ENCODE measurements at places on chromosomes 11 and 22. TPM values are rescaled to one million over a fixed set of nuclear protein-coding genes. Genes with fewer than 3 reads are reported as not detected.

DNA sequence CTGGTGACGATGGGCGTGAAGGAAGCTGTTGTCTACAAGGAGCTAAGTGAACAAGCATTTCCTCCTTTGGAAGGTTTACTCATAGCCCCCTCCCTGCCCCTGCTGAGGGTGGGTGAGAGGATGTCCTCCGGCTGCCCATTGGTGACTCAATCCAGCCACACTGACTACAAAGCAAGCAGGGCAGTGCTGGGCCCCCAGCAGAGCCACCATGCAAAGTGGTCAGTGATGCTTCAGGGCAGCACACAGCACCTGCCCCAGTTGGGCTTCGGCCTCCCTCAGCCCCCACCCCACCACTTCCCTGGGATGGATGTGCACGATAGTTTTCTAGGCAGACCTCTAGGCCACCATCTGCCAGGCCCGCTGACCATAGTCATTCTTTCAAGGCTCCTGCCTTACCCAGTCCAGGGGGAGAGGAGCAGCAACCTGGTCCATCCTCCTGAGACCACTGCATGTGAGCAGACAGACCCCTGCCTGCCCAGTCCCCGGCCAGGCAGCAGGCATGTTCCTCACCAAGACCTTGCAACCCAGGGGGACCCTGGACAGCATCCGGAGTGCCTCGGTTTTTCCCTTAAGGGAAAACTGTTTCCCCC is 125.1 kb downstream of the BCR start:
- peaks cover 7% of the 10 kb centered on the region for H3K36me3 ChIP-seq
- H3K4me3 ChIP-seq = no peak overlapping the region
- no peak overlapping the region for H3K27ac ChIP-seq
- no peaks in the 10 kb centered on the region for H3K27me3 ChIP-seq

- H3K27me3 ChIP-seq = peaks cover 16% of the 10 kb centered on the region
- no peaks in the 10 kb centered on the region for H3K36me3 ChIP-seq
- peaks cover 8% of the 10 kb centered on the region for H3K4me1 ChIP-seq
- H3K4me3 ChIP-seq = no peak overlapping the region
- no peak for DNase-seq
- no peak overlapping the region for H3K27ac ChIP-seq
These were observed 16.9 kb upstream of the TMEM135 start for GRCh38 chr11:87020764-87021365.

DNA sequence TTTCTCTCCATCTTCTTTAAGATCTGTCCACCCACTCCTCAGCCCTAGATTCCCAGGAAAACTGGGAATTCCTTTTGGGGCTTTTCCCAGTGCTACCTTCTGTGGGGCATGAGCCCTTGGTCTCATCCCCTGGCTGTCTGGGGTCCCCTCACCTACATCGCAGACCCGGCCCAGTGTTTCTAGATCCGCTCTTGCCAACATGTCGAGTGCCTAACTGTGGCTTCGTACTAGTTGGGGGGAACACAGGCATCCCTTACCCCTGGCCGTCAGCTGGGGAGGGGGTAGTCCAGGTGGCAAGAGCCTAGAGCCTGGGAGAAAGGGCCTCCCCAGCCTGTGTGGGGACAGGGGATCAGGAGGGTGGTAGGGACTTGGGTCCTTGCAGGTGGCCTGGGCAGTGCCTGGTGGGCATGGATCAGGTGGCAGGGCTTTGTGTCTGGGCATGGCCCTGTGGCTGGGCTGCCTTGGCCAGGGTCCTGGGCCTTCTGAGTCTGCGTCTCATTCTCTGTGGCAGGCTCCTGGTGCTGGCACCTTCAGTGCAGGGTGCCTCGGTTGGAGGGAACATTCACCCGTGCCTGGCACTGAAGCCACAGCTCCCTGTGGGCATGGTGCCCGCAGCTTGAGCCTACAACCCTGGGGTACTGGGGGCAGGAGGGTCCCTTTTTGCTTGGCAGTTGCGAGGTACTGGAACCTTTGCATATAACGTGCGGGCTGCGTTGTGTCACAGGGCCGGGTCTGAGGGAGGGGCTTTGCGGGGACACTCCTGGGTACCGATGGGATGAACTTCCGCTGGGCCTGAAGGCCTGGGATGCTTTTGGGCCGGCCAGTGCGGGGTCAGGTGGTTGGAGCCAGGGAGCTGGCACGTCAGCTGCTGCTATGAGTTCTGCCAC is 4.1 kb downstream of the KCNQ1 start:
- no peak for DNase-seq
- H3K4me1 ChIP-seq = peaks cover 13% of the 10 kb centered on the region
- no peaks in the 10 kb centered on the region for H3K36me3 ChIP-seq
- peaks cover 2% of the 10 kb centered on the region for H3K27me3 ChIP-seq
- H3K27ac ChIP-seq = no peak overlapping the region
- H3K4me3 ChIP-seq = peak overlapping the region; percentile 23

GRCh38 chr11:35237860-35238715 is 99.1 kb downstream of the CD44 start:
- peaks cover 15% of the 10 kb centered on the region for H3K36me3 ChIP-seq
- peaks cover 7% of the 10 kb centered on the region for H3K27me3 ChIP-seq
- H3K27ac ChIP-seq = no peak overlapping the region
- DNase-seq = peak; percentile 88

The B4GALNT4 gene
- 4.1 TPM for total RNA-seq

The DGAT2 gene
- total RNA-seq = 7.3 TPM

GRCh38 chr11:75792997-75793800 is 21.8 kb upstream of the UVRAG start:
- no peak overlapping the region for H3K4me3 ChIP-seq
- H3K36me3 ChIP-seq = no peaks in the 10 kb centered on the region
- DNase-seq = no peak
- H3K27ac ChIP-seq = no peak overlapping the region

The GGTLC3 gene
- not detected for total RNA-seq

DNA sequence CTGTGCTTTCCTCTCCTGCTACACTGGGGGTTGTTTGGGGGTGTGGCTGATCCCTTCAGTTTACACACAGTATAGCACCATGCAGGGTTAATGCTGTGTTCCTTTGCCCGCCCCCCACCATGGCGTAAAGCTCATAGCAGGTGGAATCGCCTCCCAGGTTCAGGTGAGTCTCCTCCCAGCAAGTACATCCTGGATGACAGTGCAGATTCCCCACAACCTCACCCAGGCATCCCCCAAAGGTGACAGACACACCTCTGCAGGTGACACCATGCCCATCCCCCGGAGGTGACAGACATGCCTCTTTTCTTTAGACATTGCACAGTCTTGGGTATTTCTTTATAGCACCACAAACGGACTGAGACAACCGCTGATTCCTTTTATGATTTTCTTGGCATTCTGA is 343.7 kb downstream of the BRD1 start:
- H3K36me3 ChIP-seq = no peaks in the 10 kb centered on the region
- no peaks in the 10 kb centered on the region for H3K4me1 ChIP-seq

The SPI1 gene
- not detected for total RNA-seq

DNA sequence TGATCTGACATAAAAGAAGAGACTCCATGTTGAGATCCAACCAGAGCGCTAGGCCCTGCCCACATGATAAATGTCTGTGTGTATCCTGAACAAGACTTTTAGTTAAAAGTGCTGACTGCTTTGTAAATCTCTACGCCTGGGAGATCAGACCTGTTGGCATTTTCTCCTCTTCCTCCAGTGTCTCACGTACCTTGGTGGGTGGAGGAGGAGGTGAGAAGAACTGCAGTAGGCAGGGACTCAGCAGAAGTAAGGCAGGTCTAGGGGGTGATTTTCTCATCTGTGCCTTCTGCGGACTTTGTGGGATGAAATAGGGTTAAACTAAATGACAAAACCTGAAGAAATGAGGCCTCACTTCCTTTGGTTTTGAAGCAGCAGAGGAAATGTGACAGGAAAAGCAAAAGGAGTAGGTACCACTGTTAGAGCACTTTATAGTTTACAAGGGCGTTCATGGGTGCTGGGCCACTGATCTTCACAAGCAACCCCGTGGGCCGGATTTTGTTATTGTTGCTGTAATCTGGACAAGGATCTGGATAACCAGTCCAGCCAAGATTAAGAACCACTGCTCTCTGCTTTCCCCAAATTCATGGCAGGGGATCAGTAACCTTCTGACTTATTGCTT is 36.7 kb upstream of the PLET1 start:
- H3K4me3 ChIP-seq = peak overlapping the region; percentile 65
- peaks cover 29% of the 10 kb centered on the region for H3K4me1 ChIP-seq
- peak; percentile 80 for DNase-seq
- peak overlapping the region; percentile 71 for H3K27ac ChIP-seq
- no peaks in the 10 kb centered on the region for H3K36me3 ChIP-seq

The CD3G gene
- total RNA-seq = 145 TPM

The CREB3L1 gene
- 0.17 TPM for total RNA-seq

DNA sequence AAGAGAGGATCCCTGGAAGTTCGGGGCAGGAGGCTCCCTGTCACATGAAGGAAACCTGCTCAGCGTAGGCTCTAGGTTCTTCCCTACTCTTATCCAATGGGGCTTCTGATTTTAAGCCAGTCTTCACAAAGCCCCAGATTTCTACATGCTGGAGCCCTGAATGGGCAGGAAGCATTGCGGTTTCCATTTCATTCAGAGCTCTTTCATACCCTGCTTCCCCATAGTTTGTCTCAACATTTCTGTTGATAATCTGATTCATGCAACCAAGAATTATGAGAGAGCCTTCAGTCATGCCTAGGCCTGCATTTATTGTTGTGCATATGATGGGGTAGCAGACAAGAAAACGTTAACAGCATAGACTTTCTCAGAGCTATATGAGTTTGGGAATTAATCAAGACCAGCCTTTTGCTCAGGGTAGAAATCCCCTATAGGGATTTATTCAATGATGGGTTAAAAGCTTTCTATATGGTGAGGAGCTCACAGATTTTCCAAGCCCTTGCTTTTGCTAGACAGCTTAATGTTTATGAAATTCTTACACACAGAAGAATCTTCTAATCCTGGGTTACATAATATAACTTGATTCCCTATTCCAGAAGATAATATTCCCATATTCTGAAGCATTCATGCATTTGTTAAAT is 15.9 kb downstream of the OR51B4 start:
- H3K4me1 ChIP-seq = no peaks in the 10 kb centered on the region
- H3K27ac ChIP-seq = no peak overlapping the region
- H3K36me3 ChIP-seq = no peaks in the 10 kb centered on the region
- no peaks in the 10 kb centered on the region for H3K27me3 ChIP-seq
- no peak overlapping the region for H3K4me3 ChIP-seq

All from activated CD4-positive, alpha-beta T cell treated with anti-CD3 and anti-CD28 coated beads, Interleukin-2, amount 10 ng/mL, durations not matched to agents 24 days and 14 days (primary cell).